Purkinje cell (primary cell): ENCODE measurements at places on chromosomes 7 and 10. TPM values are rescaled to one million over a fixed set of nuclear protein-coding genes. Genes with fewer than 3 reads are reported as not detected.

RBP3 gene
- polyA plus RNA-seq, result not detected in 2 replicates

DCLRE1C gene
- 5.6 and 10.4 TPM in 2 replicates for polyA plus RNA-seq

MEOX2 gene
- polyA plus RNA-seq, result not detected in 2 replicates

TFAM gene
- 27.4 and 29.8 TPM in 2 replicates for polyA plus RNA-seq

C7orf33 gene
- polyA plus RNA-seq, result not detected in 2 replicates

LIPN gene
- polyA plus RNA-seq, result not detected in 2 replicates
